ENCODE measurements at places on chromosomes 5 and 9.
A peak's percentile ranks its signal among the peaks of the same experiment; 100 is the strongest.

- no peak for DNase-seq
Observed at GRCh38 chr9:134413890-134414623, 87.8 kb downstream of the RXRA start.

- no peak for DNase-seq
Observed at GRCh38 chr9:14313378-14313940, 482 bp downstream of the NFIB start.

GRCh38 chr5:174229514-174230370, 184.2 kb downstream of the NSG2 start:
- no peak for DNase-seq

- DNase-seq: no peak
Observed at GRCh38 chr5:58360794-58361193, 99.1 kb downstream of the PLK2 start.

DNA sequence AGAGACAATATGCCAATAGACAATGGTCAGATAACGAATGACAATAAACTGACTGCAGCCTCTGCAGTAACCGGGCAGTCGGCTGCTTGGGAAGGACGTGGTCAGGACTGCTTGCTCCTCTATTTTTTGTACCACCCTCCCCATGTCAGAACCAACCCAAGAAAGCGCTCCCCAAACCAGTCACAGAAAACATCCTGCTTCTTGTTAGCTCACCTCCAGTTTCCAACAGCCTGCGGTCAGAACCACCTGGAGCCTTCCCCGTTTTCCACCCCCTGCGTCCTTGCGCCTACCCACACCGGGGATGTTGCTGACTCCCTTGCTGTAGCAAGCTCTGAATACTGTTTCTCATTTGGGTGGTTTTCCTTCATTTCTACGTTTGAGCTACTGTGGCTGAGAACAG, 1.7 kb upstream of the MRNIP start:
- DNase-seq: no peak

DNA sequence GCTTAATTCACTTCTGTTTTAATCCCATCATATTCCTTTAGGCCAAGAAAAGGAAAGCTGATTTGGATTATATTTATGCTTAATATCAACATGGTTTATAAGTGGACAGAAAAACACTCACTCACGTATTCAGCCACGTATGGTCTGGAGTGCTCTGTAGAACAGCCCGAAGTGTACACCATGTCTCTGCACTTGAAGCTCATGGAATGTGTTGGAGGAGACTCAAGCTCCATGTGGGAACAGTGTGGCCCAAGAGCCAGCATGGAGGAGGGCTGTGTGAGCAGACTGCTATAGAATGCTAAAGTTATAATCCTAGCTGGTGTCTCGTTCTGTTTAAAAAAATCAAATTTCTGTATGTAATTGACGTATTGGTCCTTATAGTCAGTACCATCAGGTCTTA, 32.9 kb downstream of the OTULINL start:
- DNase-seq: no peak

DNA sequence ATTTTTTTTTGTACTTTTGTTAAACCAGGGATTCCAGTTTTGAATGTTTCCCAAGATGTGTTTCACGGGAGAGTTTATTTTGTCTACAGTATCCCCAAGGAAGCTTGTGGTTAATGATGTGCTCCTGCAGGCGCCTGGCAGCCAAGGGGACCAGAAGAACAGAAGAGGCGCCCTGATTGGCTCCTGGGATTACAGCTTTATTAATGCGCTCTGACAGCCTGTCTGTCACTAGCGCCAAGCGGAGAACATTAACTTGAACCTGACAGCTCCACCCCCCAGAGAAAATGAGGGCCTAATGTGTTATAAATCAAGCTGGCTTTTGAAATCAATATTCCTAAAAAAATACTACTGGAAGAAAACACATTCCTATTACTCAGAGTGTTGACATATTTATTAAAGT, 5.0 kb upstream of the FBXL7 start:
- DNase-seq: no peak

DNA sequence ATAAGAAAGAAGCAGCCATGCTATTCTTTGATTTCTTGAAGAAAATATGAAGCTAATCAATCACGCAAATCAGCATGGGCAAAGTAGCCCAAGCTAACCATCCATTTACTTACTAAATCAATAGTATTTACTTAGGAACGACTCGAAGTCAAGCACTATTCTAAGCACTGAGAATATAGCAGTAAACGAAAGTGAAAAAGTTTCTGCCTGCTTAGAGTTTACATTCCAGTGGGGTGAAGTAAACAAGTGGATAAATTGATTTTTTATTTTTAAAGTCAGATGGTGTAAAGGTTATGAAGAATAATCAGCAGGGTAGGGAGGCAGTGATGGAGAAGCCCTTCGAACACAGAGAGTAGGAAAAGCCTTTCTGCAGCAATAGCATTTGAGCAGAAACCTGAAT, 5.5 kb downstream of the TSTD2 start:
- no peak for DNase-seq

GRCh38 chr9:2628919-2629318, 7.3 kb downstream of the VLDLR start:
- no peak for DNase-seq

- no peak for DNase-seq
Observed at GRCh38 chr9:99299211-99300102, 77.4 kb downstream of the SEC61B start.

DNA sequence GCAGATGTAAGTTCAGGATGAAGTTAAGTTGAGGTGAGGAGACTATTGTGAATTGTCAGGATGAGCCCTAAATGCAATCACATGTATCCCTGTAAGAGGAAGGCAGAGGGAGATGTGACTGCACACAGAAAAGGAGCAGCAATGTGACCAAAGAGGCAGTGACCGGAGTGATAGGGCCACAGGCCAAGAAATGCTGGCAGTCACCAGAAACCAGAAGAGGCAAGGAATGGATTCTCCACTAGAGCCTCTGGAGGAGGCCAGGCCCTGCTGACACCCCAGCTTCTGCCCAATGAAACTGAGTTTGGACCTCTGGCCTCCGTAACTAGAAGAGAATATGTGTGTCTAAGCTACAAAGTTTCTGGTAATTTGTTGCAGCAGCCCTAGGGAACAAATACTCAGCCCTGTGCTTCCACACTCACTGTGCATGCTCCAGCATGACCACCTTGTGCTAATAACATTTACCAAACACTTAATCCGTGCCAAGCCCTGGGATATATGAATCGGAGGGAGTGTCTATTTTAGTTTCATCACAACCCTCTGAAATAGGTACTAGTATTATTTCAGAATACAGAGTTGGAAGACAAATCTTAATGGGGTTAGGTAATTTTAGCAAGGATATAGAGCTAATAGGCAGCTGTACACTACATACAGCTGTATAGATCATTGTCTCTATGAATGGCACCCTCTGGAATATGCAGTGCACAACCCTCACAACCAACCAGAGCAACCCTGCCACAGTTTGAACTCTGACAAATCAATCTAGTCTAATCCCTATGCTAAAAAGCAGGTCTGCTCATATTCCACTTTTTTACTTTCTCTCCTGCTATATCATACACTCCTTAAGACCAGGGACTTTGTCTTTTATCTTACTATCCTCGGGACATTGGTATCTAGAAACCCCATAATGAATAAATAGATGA, 7.8 kb upstream of the GPX8 start:
- DNase-seq: no peak

GRCh38 chr5:5309645-5310044, 112.8 kb upstream of the ICE1 start:
- no peak for DNase-seq

GRCh38 chr5:74209571-74209970, 431.0 kb downstream of the ENC1 start:
- DNase-seq: no peak

DNA sequence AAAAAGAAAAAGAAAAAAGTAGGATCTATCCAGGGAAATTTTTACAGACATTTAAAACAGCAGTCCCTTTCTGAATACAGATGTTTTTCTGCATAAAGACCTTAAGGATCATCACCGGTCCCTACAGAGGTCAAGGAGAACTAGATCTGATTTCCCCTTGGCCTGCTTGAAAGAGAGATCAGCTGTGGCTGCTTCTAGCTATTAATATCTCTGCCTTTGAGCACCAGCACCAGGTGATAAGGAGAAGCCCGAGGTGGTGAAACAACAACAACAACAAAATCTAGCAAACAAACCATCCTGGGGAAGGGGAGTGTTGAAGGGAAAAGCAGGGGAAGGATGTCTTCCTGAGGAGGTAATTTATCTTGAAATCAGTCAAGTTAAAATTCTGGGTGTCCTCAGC, 42.1 kb downstream of the ZNF366 start:
- DNase-seq: no peak

GRCh38 chr5:73417303-73418034, 31.1 kb downstream of the FOXD1 start:
- no peak for DNase-seq

- no peak for DNase-seq
Observed at GRCh38 chr9:4538621-4539020, 48.4 kb downstream of the SLC1A1 start.

DNA sequence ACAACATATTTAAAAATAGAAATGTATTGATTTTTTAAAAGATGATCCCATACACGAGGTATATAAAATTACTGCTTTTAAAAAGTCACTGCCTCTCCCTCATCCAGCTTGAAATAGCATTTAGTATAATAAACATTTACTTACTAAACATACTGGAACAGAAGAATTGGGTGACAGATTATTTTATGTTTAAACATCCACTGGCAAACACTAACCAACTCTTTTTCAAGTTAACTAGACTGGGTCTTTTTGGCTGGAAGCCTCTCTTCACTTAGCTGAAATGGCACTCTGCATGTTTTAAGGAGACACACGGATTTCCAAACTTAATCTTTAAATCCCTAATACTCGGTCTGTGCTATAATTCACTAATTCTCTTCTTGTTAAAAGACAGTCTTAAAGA, 19.0 kb downstream of the CTXN3 start:
- DNase-seq: no peak

DNA sequence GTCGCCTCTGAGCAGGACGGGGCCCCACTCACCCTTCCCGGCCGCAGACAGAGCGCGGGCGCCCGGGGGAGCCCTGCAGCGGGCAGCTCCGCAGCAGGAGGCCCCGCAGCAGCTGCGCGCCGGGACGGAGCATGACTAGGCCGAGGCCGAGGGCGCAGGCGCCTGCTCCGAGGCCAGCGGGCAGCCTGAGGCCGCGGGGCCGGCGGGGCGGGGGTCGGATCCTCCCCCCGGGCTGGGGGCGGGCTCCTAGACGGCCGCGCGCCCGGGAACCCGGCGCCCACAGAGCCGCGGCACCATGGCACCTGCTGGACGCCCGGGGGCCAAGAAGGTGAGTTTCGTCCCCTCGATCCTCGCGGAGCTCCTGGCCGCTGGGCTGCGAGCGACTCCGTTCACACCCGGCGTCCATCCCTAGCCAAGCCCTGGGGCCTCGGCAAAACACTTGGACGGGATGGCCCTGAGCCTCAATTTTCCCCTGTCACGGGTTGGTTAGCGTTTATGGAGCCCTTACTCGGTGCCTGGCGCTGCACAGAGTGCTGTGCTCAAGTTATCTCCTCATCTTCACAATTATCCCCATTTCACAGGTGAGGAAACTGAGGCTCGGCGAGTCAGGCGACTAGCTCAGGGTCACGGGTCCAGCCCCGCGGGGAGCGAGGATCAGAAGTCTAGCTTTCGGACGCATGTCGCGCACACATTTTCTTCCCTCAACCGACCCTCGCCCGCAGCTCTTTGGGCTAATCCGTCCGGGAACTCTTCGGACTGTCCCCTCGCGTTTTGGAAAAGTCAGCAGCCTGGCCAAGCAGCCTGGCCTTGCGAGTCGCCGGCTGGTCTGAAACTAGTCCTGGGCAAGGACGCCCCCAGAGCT, at the start of the genes BHMT2 and DMGDH:
TSS of gene BHMT2 (plus strand) at position 280 of the 862 bp plus-strand sequence. CDS start at position 296, 16 bp downstream.
TSS of gene DMGDH (minus strand) at position 187 of the 862 bp plus-strand sequence. CDS start at position 133, 54 bp downstream.
- DNase-seq: no peak

GRCh38 chr5:120255214-120255613, 208.9 kb upstream of the PRR16 start:
- no peak for DNase-seq

DNA sequence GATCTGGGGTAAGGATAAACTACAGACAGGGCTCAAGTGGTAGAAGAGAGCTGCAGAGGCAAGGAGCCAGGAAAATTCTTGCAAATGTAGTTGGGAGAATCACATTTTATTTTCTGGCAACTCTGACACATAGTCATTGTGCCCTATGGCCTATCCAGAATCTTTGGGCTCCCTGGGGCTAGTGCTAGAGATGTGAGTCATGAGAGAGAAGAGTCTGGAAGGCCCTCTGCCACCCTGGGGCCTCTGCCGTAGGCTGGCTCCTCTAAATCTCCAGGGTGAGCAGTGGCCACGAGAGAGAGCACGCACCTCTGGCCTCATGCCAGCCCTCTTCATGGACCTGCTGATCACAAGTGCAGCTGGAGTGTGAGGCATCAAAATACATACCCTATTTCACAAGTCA, 74.3 kb upstream of the SSBP2 start:
- peak; percentile 17 for DNase-seq

GRCh38 chr9:136910901-136911245, 24.6 kb downstream of the TRAF2 start:
- DNase-seq: no peak

All from substantia nigra (tissue), 51 donors.